ENCODE measurements at places on chromosomes 4 and X.

DNA sequence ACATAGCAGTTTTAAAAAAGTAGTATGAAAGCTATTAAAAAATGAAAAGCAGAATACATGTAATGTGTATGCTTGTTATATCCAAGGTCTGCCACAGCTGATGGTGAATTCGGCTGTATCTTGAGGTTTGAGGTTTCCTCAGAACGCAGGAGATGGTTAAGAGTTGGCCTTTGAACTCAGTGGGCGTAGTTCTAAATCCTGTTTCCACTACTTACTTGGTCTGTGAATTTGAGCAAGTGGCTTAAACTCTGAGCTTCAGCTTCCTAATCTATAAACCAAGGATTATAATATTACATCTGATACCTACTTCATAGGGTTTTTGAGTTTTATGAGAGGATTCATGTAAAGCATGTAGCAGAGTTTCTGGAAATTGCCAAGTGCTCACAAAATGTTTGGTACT lies 125.2 kb downstream of the STIM2 start:
- DNase-seq, result no peak

DNA sequence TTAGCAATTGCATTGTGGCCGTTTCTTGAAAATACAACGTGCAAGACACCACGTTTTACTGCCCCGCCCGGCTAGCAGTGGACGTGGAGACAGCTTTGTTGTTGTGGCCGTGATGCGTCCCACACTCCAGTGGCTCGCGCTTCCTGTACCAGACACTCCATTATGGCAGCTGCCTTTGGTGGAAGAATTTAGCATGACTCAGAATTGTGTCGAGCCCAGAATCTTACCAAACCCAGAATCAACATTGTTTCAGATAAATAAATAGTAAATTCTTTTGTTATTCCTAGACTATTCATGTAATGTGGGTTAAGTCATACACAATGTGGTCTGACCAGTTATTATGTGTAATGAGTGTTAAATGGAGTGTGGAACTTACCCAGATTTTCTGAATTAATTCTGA lies 25.3 kb upstream of the S100P start:
- DNase-seq, result no peak

DNA sequence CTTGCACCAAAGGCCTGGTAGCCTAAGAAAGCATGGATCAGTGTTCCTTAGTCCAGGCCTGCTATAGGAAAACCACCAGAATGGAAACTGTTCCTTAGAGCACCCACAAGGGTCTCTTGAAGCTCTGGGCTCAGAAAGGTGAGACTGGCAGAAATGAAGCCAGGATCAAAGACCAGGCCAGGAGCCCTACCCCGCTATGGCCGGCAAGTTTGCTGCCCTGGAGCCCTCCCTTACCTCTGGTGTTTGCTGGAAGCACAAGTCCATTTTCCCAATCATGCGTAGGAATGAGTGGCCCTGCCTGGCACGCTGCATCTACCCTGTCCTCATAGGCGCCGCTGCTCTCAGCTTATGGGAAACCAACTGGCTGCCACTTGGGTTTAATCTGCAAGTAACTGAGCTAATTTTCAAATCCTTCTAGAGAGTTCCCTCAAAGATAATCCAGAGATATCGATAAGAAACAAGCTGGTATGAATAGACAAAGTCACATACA lies 37.4 kb downstream of the BCOR start:
- DNase-seq, result no peak

GRCh38 chr4:54414545-54414944 lies 185.5 kb downstream of the PDGFRA start:
- no peak for DNase-seq

- no peak for DNase-seq
Observed at GRCh38 chr4:155515444-155516075, 138.8 kb upstream of the MAP9 start.

- DNase-seq, result no peak
Observed at GRCh38 chr4:86565651-86566050, 28.5 kb upstream of the PTPN13 start.

DNA sequence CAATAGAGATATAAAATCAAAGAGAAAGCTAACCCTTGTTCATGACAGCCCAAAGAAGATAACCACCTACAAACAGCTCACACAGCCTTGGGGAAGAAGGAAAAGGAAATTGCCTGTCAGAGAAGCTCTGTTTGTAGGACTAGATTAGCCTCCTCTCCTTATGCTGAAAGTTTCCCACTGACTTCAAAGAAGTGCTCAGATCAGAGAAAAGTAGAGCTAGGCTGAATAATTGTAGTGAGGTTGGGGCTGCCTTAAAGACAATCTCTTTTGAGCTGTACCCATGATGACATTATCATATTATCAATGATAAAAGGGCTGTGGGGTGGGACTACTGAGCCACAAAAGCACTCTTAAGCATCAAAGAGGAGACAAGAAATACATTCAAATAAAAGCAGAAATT lies 223.0 kb upstream of the GALNT7 start:
- DNase-seq, result no peak

DNA sequence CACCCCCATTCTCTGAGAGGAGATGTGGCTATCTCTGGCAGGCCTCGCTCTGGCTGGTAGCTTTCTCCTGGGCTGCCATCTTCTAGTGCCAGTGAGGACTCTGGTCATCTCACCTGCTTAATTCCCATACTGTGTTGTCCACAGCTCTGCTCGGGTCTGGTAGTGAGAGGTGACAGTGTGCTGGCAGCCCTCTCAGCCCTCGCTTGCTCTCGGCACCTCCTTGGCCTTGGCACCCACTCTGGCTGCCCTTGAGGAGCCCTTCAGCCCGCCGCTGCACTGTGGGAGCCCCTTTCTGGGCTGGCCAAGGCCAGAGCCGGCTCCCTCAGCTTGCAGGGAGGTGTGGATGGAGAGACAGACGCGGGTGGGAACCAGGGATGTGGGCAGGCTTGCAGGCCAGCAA lies 52.7 kb downstream of the CPLX1 start:
- no peak for DNase-seq

DNA sequence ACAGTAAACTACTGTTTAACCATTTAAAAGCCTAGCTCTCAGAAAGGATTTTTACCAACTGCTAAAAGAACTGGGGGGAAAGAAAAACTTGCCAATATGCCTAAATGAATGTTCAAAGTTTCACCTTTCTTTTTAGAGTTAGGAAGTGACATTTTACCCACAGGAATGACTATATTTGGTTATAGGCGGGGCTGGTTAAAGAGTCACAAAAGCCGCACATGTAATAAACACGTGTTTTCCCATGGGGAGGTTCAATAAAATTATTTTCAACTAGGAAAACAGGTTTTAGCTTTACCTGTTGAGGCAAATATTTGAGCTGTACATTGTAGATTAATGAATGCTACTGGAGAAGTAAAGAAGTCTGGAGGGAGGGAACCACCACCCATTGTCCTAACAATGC lies 41.6 kb upstream of the UGDH start:
- DNase-seq, result no peak

DNA sequence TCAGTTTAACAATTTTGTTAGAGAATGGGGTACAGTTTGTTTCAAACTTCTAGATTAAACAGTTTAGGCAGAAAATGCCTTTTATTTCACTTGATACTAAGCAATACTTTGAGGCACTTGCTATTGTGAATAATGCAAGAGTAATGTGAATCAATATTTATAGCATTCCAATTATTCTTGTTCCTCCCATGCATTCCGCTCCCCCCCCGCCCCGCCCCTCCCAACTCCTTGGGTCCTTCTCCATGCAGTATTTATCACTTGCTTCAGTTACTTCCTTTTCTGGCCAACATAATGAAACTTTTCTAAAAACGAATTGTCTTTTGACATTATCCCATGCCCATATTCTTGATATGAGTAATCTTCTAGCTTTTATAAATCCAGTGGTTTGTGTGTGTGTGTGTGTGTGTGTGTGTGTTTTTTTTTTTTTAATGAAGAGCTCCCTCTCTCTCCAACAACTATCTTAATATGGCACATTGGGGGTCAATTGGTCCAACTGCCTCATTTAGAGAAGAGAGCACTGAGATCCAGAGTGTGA lies 1.6 kb downstream of the BANK1 start:
- no peak for DNase-seq

GRCh38 chrX:153609917-153610835 lies 11.2 kb upstream of the CCNQ start:
- DNase-seq, result peak; percentile 17

- no peak for DNase-seq
Observed at GRCh38 chr4:186943411-186943810, 219.8 kb upstream of the FAT1 start.

GRCh38 chr4:89820010-89820409 lies 17.0 kb downstream of the SNCA start:
- DNase-seq, result no peak

DNA sequence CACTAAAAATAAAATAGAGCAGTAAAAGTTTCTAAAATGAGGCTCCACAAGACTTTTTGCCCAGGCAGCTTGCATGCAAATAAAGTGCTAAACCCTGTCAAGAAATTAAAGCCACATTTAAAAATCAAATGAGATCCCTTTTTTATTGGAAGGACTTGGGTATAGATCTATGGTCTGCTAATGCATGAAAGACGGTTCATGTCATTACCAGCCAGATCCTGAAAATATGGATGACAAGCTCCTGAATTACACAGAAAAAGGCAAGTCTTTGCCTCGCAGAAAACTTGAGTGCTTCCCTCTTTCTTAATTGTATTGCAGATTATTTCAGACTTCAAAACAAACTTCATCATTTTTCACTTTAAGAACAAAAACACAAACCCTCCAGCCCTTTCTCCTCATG lies 169.6 kb downstream of the LDB2 start:
- DNase-seq, result no peak

- DNase-seq, result no peak
Observed at GRCh38 chr4:112060212-112060611, 85.0 kb upstream of the FAM241A start.

GRCh38 chr4:62210486-62210885 lies 1010.4 kb downstream of the ADGRL3 start:
- DNase-seq, result no peak

GRCh38 chrX:69307756-69308155 lies 142.5 kb upstream of the PJA1 start:
- DNase-seq, result no peak

GRCh38 chr4:178148106-178148505 lies 705.9 kb upstream of the AGA start:
- DNase-seq, result no peak

DNA sequence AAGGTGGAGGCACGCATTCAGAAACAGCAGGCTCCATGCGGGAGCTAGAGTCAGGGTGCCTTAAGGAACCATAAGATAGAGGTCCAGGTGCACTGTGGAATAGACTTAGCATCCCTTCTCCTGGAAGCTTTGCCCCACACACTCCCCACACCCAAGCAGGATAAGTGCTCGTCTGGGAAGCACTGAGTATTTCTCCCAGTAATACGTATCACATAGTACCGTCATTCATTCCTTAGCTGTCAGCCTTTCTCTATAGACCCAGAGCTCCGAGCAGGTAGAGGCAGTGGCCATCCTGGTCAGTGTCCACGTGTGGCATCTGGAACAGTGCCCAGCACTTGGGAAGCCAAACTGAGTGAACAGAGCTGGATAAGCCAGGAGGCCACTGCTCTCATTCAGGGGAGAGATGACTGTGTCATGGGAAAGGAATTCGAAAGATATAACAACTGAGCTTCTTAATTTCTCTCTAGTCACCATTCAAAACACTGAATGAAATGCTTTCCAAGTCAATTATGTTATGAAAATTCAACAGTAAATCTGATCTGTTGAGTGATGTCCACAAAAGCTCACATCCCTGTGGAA lies 9.9 kb downstream of the APBB2 start:
- no peak for DNase-seq

- no peak for DNase-seq
Observed at GRCh38 chr4:26217961-26218676, 102.7 kb upstream of the RBPJ start.

- DNase-seq, result no peak
Observed at GRCh38 chrX:91331476-91331875, 103.2 kb upstream of the PABPC5 start.

- DNase-seq, result no peak
Observed at GRCh38 chrX:43661521-43662240, 5.6 kb downstream of the MAOA start.

GRCh38 chr4:37620176-37620575 lies 66.0 kb downstream of the RELL1 start:
- DNase-seq, result no peak

GRCh38 chrX:46165411-46165810 lies 379.8 kb downstream of the ZNF674 start:
- DNase-seq, result no peak

GRCh38 chr4:48795108-48795507 lies 15.0 kb upstream of the FRYL start:
- DNase-seq, result no peak

GRCh38 chr4:143026459-143027170 lies 158.1 kb upstream of the USP38 start:
- no peak for DNase-seq

DNA sequence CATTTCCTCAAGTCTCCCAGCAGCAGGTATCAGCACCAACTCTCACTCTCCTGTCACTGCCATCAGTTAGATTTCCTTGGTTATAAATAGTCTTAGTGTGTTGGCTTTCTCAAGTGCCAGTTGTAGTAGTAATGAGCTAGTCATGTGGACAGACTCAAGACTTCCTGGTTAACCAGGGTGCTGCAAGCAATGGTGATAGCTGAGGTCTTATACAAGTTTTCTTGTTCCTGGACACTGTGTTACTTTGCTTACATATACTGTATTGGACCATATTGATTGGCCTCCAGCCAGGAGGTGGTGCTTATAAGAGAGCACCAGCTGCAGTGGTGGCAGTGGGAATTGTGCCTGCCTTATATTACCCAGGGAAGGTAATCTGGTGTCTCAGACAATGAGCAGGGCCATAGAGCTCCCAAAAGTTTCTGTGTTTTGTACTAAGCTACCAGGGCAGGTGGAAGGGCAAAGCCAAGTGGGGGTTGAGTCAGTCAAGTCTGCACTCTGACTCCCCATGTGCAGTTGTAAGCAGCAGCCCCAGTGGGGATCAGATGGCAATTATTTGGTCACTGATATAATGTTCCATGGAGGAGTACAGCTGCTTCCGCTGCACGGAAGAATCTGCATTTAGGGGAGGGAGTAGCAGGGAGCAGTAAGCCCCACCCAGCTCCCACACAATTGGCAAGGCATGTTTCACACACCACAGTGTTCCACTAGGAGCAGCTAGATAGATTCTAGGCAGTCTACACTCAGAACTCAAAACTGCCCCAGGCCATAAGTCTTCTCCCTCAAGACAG lies 24.1 kb upstream of the ZDHHC15 start:
- no peak for DNase-seq

GRCh38 chrX:123807835-123808416 lies 51.9 kb upstream of the XIAP start:
- no peak for DNase-seq

DNA sequence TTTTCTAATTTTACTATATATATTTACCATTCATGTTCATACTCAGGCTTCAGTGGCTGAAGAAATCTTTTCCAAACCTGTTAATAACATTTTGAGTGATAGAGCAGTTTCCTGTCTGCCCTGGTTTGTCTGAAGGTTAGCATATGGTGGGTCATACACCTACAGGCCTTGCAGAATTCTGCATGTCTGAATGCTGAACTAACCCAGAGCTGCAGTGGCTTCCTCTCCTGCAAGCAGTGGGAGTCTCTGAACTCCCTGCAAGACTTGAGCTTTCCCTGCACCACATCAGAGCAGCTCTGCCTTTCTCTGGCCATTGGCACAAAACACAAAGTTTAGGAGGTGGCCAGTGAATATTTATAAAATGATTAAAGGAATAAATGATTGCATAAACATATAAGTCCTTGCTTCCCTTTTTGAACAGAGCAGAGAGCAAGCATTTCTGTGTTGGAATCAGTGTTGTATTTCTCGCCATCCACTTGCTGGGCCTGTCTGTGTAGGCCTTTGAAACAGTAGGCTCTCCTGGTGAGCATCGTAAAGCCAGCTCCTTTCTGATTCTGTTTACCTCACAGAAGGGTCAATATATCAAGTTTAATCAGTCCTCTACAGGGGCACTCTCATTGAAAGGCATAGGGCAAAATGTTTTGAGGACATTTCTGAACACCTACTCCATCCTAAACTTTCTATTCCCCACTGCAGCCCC lies 15.0 kb upstream of the UNC5C start:
- no peak for DNase-seq

Data from amniotic stem cell (primary cell).